ENCODE measurements at places on chromosomes 2 and 18. TPM values are rescaled to one million over a fixed set of nuclear protein-coding genes. Genes with fewer than 3 reads are reported as not detected.

SLC16A14 gene
- total RNA-seq = 5.1 TPM

PROC gene
- not detected for total RNA-seq

CAPN14 gene
- 316 TPM for total RNA-seq

CLIP4 gene
- total RNA-seq = 50.5 TPM

EML6 gene
- 3.4 TPM for total RNA-seq

CRYGC gene
- total RNA-seq = not detected

GRCh38 chr2:206160807-206161179, 1.1 kb downstream of the EEF1B2 start:
- peak overlapping the region; percentile 97 for H3K27ac ChIP-seq
- H3K4me1 ChIP-seq = peaks cover 66% of the 10 kb centered on the region
- no peaks in the 10 kb centered on the region for H3K27me3 ChIP-seq
- peak overlapping the region; percentile 75 for H3K4me3 ChIP-seq

- no peaks in the 10 kb centered on the region for H3K36me3 ChIP-seq
- H3K27ac ChIP-seq = no peak overlapping the region
- H3K27me3 ChIP-seq = no peaks in the 10 kb centered on the region
- H3K4me3 ChIP-seq = no peak overlapping the region
Measured at GRCh38 chr2:162520959-162521358, 177.0 kb downstream of the GCA start.

- no peaks in the 10 kb centered on the region for H3K27me3 ChIP-seq
- H3K4me3 ChIP-seq = no peak overlapping the region
- no peak overlapping the region for H3K27ac ChIP-seq
- no peak for DNase-seq
Measured at GRCh38 chr2:231094736-231095346, 30.0 kb downstream of the HTR2B start.

GRCh38 chr2:98376301-98376910, 30.1 kb downstream of the CNGA3 start:
- DNase-seq = no peak
- H3K4me3 ChIP-seq = no peak overlapping the region
- H3K4me1 ChIP-seq = no peaks in the 10 kb centered on the region
- no peak overlapping the region for H3K27ac ChIP-seq
- H3K36me3 ChIP-seq = no peaks in the 10 kb centered on the region
- H3K27me3 ChIP-seq = no peaks in the 10 kb centered on the region

DNA sequence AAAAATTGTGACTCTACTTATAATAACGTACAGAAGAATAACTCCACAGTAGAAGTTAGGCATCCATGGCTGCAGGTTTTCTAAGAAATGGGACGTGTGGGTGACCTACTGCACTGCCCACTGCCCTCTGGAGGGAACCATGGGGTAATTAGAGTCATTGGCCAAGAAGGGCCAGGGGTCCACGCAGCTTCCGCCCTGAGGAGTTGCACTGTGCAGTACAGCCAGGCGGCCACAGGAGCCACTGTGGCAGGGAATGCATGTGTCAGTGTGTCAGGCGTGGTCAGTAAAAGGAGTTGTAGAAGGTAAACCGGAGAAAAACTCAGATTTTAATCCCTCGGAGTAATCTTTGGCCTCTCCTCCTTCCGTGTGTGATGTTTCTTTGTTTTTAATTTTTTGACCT, 24.8 kb downstream of the NCK2 start:
- peaks cover 100% of the 10 kb centered on the region for H3K4me1 ChIP-seq
- H3K27me3 ChIP-seq = no peaks in the 10 kb centered on the region
- no peak overlapping the region for H3K4me3 ChIP-seq
- no peak for DNase-seq
- no peaks in the 10 kb centered on the region for H3K36me3 ChIP-seq

DNA sequence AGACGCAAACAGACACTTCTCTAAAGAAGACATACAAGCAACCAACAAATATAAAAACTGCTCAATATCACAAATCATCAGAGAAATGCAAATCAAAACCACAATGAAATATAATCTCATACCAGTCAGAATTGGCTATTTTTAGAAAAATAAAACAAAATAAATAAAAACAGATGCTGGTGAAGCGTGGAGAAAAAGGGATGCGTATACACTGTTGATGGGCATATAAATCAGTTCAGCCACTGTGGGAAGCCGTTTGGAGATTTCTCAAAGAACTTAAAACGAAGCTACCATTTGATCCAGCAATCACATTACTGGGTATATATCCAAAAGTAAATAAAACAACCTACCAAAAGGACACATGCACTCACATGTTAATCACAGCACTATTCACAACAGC, 206.2 kb downstream of the HNMT start:
- H3K36me3 ChIP-seq = no peaks in the 10 kb centered on the region
- H3K4me1 ChIP-seq = no peaks in the 10 kb centered on the region
- no peaks in the 10 kb centered on the region for H3K27me3 ChIP-seq

DNA sequence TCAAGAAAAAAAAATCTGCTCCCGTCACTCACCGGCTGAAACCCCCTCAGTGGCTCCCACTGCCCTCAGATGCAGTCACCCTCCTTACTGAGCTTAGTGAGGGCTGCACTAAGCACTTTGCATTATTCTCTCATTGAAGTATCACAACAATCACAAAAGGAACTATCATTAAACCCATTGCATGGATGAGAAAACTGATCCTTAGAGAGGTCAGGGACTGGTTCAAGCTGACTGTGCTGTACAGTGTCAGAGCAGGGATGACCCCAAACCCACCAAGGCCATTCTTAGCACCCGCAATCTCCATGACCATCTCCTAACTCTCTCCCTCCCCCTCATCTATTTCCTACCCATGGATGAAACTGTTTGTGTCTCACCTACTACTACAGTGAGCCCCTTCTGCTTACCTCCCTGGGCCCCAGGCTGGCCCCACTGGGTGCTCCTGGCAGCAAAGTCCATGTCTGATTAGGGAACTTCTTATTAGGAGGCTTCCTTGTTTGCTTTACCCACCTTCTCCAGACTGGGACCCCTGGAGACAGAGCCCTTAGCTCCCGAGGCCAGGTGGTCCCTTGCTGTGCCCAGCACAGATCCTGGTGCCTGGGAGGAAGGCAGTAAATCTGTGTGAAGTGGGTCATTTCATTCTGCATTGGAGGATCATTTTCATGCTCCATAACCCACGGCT, 139.3 kb upstream of the ID2 start:
- no peak overlapping the region for H3K4me3 ChIP-seq
- peaks cover 33% of the 10 kb centered on the region for H3K4me1 ChIP-seq
- H3K27me3 ChIP-seq = no peaks in the 10 kb centered on the region
- DNase-seq = no peak

GRCh38 chr2:25453199-25453905, 111.6 kb upstream of the DNMT3A start:
- no peak overlapping the region for H3K4me3 ChIP-seq
- H3K27me3 ChIP-seq = no peaks in the 10 kb centered on the region
- no peaks in the 10 kb centered on the region for H3K4me1 ChIP-seq
- no peaks in the 10 kb centered on the region for H3K36me3 ChIP-seq
- DNase-seq = no peak

GRCh38 chr2:34408100-34408499, 809.0 kb upstream of the FAM98A start:
- no peaks in the 10 kb centered on the region for H3K4me1 ChIP-seq
- no peaks in the 10 kb centered on the region for H3K27me3 ChIP-seq
- H3K4me3 ChIP-seq = no peak overlapping the region
- no peak overlapping the region for H3K27ac ChIP-seq
- no peaks in the 10 kb centered on the region for H3K36me3 ChIP-seq
- DNase-seq = no peak

GRCh38 chr18:79453816-79454735, 58.3 kb downstream of the NFATC1 start:
- H3K4me1 ChIP-seq = peaks cover 10% of the 10 kb centered on the region
- H3K4me3 ChIP-seq = no peak overlapping the region
- peaks cover 6% of the 10 kb centered on the region for H3K36me3 ChIP-seq
- H3K27ac ChIP-seq = peak overlapping the region; percentile 18
- H3K27me3 ChIP-seq = no peaks in the 10 kb centered on the region

GRCh38 chr2:98501876-98502275, 57.2 kb downstream of the INPP4A start:
- H3K27me3 ChIP-seq = no peaks in the 10 kb centered on the region
- no peak overlapping the region for H3K27ac ChIP-seq
- H3K4me1 ChIP-seq = no peaks in the 10 kb centered on the region
- DNase-seq = no peak
- H3K36me3 ChIP-seq = no peaks in the 10 kb centered on the region

GRCh38 chr2:61463769-61464475, 7.0 kb downstream of the USP34 start:
- no peak overlapping the region for H3K4me3 ChIP-seq
- no peak overlapping the region for H3K27ac ChIP-seq
- H3K4me1 ChIP-seq = peaks cover 19% of the 10 kb centered on the region
- no peaks in the 10 kb centered on the region for H3K27me3 ChIP-seq
- DNase-seq = no peak

DNA sequence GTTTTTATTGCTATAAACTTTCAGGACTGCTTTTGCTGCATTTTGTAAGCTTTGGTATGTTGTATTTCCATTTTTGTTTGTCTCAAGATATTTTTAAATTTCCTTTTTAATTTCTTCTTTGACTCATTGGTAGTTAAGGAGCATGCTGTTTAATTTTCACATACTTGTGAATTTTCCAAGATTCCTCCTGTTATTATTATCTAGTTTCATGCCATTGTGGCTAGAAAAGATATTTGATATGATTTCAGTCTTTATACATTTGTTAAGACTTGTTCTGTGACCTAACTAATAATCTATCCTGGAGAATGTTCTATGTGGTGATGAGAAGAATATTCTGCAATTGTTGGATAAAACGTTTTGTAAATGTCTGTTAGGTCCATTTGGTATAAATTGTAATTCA, 62.1 kb downstream of the NUP35 start:
- no peak overlapping the region for H3K27ac ChIP-seq
- no peak overlapping the region for H3K4me3 ChIP-seq
- peaks cover 5% of the 10 kb centered on the region for H3K36me3 ChIP-seq
- no peaks in the 10 kb centered on the region for H3K27me3 ChIP-seq
- H3K4me1 ChIP-seq = no peaks in the 10 kb centered on the region
- no peak for DNase-seq

- peaks cover 12% of the 10 kb centered on the region for H3K27me3 ChIP-seq
- no peaks in the 10 kb centered on the region for H3K36me3 ChIP-seq
- DNase-seq = no peak
- no peak overlapping the region for H3K27ac ChIP-seq
- H3K4me1 ChIP-seq = no peaks in the 10 kb centered on the region
Measured at GRCh38 chr2:30026091-30027055, 105.0 kb upstream of the ALK start.

- no peaks in the 10 kb centered on the region for H3K36me3 ChIP-seq
- no peak overlapping the region for H3K4me3 ChIP-seq
- H3K27me3 ChIP-seq = no peaks in the 10 kb centered on the region
Measured at GRCh38 chr2:109655287-109655686, 41.1 kb downstream of the SOWAHC start.

- H3K4me1 ChIP-seq = no peaks in the 10 kb centered on the region
- H3K36me3 ChIP-seq = no peaks in the 10 kb centered on the region
- no peak overlapping the region for H3K27ac ChIP-seq
- no peak for DNase-seq
- H3K4me3 ChIP-seq = no peak overlapping the region
Measured at GRCh38 chr18:78875016-78875777, 104.4 kb upstream of the SALL3 start.

DNA sequence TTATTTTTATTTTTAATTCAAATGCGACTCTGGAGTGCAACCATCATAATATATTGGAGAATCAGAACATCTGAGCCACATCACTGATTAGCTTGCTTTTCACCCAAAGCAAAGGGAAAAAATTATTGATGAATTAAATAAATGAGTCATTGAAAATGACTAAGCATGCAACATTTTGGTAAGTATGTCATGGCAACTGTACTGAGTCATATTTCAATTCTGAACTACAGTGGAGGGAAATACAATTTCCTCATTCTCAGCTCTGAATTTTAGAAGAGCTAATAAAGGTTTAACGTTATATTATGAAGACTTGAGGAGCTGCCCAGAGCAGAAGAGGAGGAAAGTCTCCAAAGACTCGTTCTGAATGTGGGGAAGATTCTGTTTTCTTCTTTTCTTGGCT, 89.6 kb upstream of the CCDC68 start:
- no peak overlapping the region for H3K4me3 ChIP-seq
- no peaks in the 10 kb centered on the region for H3K36me3 ChIP-seq
- no peak for DNase-seq

- H3K27me3 ChIP-seq = peaks cover 47% of the 10 kb centered on the region
- peak; percentile 2 for DNase-seq
- H3K4me1 ChIP-seq = peaks cover 17% of the 10 kb centered on the region
- peak within 1 kb of the TSS; percentile 88 for H3K27ac ChIP-seq
- H3K36me3 ChIP-seq = no peaks in the 10 kb centered on the region
Measured at GRCh38 chr2:14632133-14632936, at the start of gene LRATD1. LRATD1 (plus strand) TSS chr2:14632717; CDS start chr2:14633980, 1,263 bp downstream.

- no peaks in the 10 kb centered on the region for H3K4me1 ChIP-seq
- H3K4me3 ChIP-seq = no peak overlapping the region
- no peaks in the 10 kb centered on the region for H3K36me3 ChIP-seq
- H3K27me3 ChIP-seq = no peaks in the 10 kb centered on the region
- no peak overlapping the region for H3K27ac ChIP-seq
Measured at GRCh38 chr18:26981360-26982082, 116.0 kb upstream of the AQP4 start.

GRCh38 chr2:58006256-58006951, 40.2 kb upstream of the VRK2 start:
- no peak overlapping the region for H3K27ac ChIP-seq
- no peak for DNase-seq
- H3K27me3 ChIP-seq = no peaks in the 10 kb centered on the region
- no peaks in the 10 kb centered on the region for H3K4me1 ChIP-seq
- no peak overlapping the region for H3K4me3 ChIP-seq

- DNase-seq = no peak
- H3K27me3 ChIP-seq = no peaks in the 10 kb centered on the region
- no peaks in the 10 kb centered on the region for H3K36me3 ChIP-seq
- H3K4me1 ChIP-seq = peaks cover 11% of the 10 kb centered on the region
- no peak overlapping the region for H3K27ac ChIP-seq
- H3K4me3 ChIP-seq = no peak overlapping the region
Measured at GRCh38 chr2:37526323-37526722, 145.1 kb downstream of the CDC42EP3 start.

Measured in esophagus squamous epithelium (tissue), 5 donors.